ENCODE measurements at places on chromosomes 3 and 15. TPM values are rescaled to one million over a fixed set of nuclear protein-coding genes. Genes with fewer than 3 reads are reported as not detected.

GRCh38 chr3:50464569-50464968 is 38.9 kb downstream of the CACNA2D2 start:
- DNase-seq: no peak

GRCh38 chr3:7075117-7075516 is 214.2 kb downstream of the GRM7 start:
- DNase-seq: no peak

GRCh38 chr15:37002041-37002672 is 98.2 kb downstream of the MEIS2 start:
- DNase-seq: no peak

SKOR1 gene
- total RNA-seq: 0.16 TPM

DNA sequence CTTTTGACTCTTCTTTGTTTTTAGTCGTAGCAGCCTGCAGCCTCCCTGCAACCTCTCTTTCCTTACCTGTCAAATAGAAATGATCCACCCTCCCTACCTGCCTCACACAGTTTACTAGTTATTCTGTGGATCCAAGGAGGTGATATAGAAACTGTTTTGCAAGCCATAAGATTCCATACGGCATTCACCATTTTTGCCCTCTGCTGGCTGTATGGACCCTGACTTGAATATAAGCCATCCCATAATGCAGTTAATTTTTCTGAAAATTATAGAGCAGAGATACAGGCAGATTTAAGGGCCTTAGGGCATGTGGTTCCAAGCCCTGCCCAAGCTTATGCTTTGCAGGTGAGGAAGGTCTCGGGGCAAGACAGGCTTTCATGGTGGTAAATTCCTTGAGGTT is 63.8 kb downstream of the CPN2 start:
- DNase-seq: no peak

Measured in activated naive CD8-positive, alpha-beta T cell treated with anti-CD3 and anti-CD28 coated beads for 36 hours (primary cell).